ENCODE measurements at places on chromosomes 2 and 18.

- no peak for DNase-seq
Measured at GRCh38 chr2:48927355-48927754, 171.8 kb upstream of the LHCGR start.

GRCh38 chr18:76983613-76984051 lies 149.0 kb downstream of the MBP start:
- DNase-seq: no peak

DNA sequence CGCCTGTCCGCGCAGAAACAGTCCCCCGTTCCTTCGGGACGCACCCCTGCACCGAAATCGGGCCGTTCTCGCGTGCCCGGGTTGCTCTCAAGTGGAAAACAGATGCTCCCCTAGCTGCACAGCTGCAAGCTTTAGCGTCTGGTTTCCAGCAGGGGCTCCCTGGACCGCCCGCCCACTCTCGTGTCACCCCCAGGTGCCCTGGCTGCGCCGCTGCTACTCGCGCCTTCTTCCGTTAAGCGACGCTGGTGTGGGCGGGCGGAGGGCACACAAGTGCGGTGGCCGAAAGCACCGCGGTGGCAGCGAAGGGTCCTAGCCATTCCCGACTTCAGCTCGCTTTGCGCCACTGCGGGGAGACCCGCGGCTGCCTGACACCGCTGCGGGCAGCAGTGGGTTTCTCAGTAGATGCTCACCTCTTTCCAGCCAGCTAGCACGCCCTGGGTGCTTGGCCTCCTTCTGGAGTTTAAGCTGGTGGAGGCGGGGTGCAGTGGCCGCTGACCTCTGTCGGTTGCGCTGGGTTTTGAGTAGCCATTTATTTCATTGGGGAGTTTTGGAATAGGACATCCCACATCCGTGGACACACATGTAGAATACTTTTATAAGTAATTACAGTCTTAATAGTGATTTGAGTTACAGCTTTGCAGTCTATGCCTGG lies 806 bp downstream of the ZNF407 start:
- DNase-seq: peak; percentile 24

GRCh38 chr18:26014462-26014861 lies 76.0 kb downstream of the SS18 start:
- no peak for DNase-seq

GRCh38 chr2:8022908-8023640 lies 658.8 kb upstream of the ID2 start:
- DNase-seq: no peak

GRCh38 chr2:64624108-64624610 lies 29.6 kb downstream of the SERTAD2 start:
- no peak for DNase-seq

Measured in stimulated activated CD4-positive, alpha-beta T cell treated with anti-CD3 and anti-CD28 coated beads, Interleukin-12 subunit alpha, Interleukin-12 subunit beta, amount 100 ng/mL, for 24 hours (primary cell).